NCI-H82 (cell line): ENCODE measurements at places on chromosomes 16 and 17.

DNA sequence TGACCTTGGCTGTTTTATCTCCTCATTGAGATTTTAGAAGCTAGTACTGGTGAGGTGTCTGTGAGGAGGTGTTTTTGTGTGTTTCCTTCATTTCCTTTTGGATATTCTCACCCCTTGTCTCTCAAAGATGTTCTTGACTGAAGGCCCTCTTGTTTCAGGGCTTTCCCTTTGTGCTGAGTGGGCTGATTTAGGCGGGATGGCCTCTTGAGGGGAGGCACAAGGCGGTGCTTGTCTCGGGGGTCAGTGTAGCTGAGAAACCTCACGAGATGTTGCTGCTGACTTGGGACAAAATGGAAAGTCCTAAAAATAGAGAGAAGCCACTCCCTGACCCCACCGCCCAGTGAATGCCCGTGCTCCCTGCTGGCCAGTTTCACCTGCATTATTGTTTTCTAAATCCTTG lies 14.2 kb downstream of the CRAMP1 start:
- DNase-seq, result no peak

DNA sequence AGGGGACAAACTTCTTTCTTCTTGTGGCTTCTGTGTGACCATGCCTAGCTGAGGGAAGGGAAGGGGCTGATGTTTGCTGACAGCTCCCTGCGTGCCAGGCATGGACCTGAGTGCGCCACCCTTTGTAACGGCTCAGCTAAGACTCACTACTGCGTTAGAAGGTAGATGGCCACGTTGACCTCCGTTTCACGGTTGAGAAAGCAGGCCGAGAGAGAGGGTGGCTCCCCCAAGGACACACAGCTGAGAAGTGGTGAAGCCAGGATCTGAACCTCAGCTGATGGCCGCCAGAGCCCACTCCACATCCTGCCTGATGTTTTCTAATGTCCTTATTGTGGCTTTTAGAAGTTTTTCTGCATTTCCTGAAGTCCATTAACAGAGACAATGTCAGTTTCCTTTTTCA lies 45.1 kb downstream of the RGS9 start:
- no peak for DNase-seq

DNA sequence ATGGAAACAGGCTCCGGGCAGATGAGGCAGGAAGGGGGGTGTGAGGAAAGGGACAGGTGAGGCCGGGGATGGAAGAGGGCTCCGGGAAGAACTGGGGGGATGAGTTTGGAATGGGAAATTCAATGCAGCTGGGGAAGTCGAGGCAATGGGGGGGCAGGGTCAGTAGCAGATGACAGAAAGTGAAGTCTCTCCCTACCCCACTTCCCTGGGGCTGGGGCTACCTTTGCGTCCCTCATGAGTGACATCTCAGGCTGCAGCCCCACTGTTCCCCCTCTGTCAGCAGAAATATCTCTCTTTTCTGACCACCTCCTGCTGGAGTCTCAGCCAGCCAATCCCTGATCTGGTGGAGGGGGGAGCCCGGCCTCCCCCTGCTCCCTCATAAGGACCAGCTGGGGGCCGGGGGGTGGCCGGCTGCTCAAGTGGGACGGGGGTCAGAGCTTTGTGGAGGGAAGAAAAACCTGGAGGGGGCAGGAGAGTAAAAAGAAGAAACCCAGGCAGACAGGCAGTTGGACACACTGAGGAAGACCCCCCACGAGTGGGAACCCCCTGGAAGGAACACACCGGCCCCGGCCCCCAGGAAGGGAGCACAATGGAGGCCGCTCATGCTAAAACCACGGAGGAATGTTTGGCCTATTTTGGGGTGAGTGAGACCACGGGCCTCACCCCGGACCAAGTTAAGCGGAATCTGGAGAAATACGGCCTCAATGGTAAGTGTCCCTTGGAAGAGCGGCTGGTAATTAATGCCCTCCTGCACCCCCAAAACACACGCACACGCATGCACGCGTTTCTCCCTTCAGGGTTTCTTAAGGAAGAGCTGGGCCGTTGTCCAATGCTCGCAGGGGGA lies at the start of gene ATP2A1:
Gene ATP2A1 (plus strand): TSS at position 406 of the 844 bp plus-strand sequence. CDS start 184 bp downstream, at position 590.
- DNase-seq, result peak; percentile 24

- DNase-seq, result peak; percentile 24
Observed at GRCh38 chr16:54242199-54242598, 44.4 kb downstream of the IRX3 start.

- no peak for DNase-seq
Observed at GRCh38 chr16:70611785-70612303, 34.5 kb upstream of the IL34 start.

- DNase-seq, result no peak
Observed at GRCh38 chr17:76822184-76822778, 45.9 kb upstream of the MGAT5B start.

- DNase-seq, result peak; percentile 46
Observed at GRCh38 chr17:50620858-50621257, 13.8 kb upstream of the ABCC3 start.

DNA sequence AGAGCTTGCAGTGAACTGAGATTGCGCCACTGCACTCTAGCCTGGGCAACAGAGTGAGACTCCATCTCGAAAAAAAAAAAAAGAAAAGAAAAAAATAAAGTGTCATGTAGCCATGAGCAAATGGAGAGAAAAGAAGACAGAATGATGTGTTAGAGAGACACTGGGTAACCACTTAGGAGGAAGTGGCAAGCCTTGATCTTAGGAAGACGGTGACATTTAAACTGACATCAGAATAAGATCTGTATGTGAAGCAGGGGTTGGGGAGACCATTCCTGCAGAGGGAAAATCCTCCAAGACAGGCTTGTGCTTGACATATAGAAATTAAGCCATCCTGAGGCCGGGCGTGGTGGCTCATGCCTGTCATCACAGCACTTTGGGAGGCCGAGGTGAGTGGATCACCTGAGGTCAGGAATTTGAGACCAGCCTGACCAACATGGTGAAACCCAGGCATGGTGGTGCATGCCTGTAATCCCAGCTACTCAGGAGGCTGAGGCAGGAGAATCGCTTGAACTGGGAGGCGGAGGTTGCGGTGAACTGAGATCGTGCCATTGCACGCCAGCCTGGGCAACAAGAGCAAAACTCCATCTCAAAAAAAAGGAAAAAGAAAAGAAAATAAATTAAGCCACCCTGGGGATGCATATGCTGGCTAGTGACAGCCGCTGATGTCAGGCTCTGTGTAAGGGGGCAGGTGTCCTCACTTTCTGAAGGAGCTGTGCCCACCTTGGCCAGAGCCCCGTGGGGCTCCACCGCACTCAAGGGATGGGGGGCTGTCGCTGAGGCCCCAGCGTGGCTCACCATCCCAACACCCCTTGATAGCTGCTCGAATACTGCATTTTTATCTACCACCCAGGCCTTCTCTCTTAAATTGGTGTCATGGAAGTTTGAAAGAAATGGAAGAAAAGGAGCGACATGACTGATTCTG lies 13.1 kb upstream of the CYB5B start:
- no peak for DNase-seq

GRCh38 chr17:45031231-45032173 lies 19.9 kb downstream of the DCAKD start:
- DNase-seq, result no peak

GRCh38 chr16:64762211-64762610 lies 359.7 kb downstream of the CDH11 start:
- no peak for DNase-seq

DNA sequence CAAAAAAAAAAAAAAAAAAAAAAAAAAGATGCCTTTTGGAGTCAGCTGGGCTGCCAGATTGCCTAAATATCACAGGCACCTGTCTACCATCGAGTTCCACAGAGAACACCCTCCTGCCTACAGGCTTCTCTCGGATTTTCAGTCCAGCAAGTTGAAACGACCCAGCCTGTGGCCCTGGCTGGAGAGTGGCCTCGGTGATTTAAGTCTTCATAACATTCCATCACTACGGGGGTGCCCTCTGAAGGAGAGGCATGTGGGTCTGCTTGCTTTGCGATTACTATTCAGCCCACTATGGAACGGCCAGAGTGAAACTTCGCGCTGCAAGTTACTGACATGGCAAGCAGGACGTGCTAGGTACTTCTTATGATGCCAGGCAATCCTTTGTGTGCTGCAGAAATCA lies 42.8 kb downstream of the MARCHF10 start:
- DNase-seq, result no peak

DNA sequence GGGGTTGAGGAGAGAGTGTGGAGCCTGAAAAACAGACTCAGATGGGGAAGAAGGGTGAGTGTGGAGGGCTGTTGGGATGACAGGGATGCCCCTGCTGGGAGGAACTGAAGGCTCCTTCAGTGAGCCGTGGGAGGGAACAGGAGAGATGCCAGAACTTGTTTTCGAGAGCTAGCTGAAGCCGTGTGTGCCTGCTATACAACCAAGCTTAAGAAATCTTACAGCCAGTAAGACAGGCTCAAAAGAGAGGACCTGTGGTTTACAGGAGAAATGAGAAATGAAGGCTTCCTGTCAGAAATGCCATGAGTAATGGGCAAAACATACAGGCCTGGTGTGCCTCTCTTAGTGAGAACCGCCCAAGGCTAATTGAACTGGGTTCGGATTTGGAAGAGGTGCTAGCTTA lies 99.6 kb downstream of the SPACA3 start:
- no peak for DNase-seq

GRCh38 chr16:24612656-24613055 lies 73.3 kb downstream of the RBBP6 start:
- no peak for DNase-seq

GRCh38 chr17:77363821-77364361 lies 223.1 kb downstream of the SEC14L1 start:
- DNase-seq, result no peak

DNA sequence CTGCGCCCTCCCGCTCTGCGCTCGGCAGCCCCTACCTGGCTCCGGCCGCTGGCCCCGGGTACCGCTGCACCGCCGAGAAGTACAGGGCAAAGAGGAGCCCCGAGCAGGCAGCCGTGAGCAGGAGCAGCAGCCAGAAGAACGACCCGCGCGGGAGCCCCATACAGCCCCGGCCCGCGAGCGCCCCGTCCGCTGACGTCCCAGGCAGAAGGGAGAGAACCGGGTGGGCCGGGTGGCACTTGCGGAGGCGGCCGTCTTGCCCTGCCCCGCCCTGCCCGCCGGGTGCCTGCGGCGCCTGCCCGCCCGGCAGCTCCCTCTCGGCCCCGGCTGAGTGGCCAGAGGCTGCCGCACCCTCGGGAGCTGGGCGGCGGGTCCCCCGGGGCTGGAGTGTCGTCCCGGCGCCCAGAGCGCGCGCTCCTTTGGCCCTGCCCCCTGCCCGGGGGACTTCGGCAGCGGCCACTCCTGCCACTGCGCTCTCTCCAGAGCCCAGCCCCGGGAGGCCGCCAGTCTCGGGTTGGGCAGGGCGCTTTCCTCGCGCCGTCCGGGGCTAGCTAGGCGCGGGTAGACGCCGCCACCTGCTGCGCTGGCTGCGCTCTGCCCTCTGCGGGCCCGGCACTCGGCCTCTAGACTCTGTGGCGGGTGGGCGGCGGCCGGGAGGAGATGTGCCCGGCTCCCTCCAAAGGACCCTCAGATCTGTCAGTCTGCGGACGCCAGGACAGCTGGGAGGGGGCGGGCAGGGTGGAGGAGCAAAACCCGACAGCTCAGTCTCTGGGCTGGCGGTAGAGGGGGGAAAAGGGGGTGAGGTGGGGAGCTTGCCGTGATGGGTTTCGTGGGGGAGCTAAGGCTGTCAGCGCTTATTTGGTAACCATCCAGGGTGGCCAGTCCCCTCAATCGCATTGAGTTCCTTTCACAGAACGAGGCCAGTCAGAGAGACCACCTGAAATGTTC lies at the start of gene ST6GALNAC2:
Gene ST6GALNAC2 (minus strand): TSS at position 212 of the 945 bp plus-strand sequence. CDS start 52 bp downstream, at position 160.
- peak; percentile 56 for DNase-seq

DNA sequence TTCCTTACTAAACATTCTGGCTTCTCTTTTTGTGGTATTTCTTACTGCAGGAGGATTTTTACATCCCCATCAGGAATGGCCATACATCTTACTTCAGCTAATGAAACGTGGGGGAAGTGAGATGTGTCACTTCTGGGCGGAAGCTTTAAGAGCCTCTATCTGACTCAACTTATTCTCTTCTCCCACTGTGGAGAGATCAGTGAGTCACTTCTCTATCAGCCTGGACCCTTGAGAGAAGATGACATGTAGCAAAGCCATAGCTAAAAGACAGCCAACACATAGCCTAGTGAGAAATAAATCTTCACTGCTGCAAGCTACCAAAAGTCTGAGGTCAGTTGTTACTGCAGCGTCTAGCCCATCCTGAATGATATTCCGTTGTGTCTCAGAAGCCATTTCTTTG lies 1066.7 kb upstream of the RBFOX1 start:
- no peak for DNase-seq

GRCh38 chr16:49502136-49502881 lies 128.7 kb downstream of the C16orf78 start:
- DNase-seq, result no peak

- DNase-seq, result no peak
Observed at GRCh38 chr17:81999976-82000802, 22.5 kb downstream of the CENPX start.

DNA sequence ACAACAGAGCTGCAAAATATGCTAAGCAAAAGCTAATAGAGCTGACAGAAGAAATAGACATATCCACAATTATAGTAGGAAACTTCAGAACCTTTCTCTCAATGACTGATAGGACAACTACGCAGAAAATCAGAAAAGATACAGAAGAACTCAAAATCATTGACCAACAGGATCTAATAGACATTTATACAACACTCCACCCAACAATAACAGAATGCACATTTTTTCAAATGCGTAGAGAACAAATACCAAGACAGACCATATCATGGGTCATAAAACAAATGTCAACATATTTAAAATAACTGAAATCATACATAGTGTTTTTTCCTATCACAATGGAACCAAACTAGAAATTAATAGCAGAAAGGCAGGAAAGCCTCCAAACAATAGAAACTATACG lies 237.4 kb downstream of the C16orf78 start:
- no peak for DNase-seq

DNA sequence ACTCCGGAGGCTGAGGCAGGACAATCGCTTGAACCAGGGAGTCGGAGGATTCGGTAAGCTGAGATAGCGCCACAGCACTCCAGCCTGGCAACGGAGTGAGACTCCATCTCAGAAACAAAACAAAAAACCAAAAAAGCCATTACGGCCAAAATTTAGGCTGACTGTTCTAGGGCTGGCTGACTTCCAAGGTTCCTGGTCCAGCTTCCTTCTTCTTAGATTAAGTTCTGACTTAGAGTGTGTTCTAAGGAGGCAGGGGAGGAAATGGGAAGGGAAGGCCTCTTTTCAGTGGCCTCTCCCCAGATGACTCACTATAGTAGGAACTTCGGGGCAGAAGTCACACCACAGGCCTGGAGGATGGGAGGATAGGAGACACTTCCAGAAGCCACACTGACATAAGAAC lies 27.7 kb upstream of the CLEC18B start:
- no peak for DNase-seq

DNA sequence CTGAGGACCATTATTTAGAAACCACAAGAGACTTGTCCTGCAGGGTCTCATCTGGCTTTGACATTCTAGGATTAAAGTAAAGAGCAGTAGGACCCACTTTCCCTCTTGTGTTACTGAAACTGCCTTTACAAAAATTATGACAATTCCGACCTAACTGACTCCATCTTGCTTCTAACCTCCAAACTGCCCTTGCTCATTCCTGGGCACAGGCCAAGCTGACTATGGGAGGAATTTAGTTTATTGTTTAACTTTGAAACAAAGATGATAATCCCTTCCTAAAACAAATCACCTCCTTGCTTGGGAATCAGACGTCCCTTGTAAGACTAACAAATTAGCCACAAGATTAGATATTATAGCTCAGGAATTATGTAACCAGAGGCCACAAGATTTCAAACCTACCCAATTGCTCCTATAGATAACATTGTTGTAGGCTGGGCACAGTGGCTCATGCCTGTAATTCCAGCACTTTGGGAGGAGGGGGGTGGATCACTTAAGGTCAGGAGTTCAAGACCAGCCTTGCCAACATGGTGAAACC lies 87.0 kb upstream of the FBXO47 start:
- DNase-seq, result no peak
